Fibroblast of lung (primary cell): ENCODE measurements at places on chromosomes 2 and 18. TPM values are rescaled to one million over a fixed set of nuclear protein-coding genes. Genes with fewer than 3 reads are reported as not detected.

Gene G6PC2
- not detected in 2 replicates for total RNA-seq

Gene BOLL
- not detected in 2 replicates for total RNA-seq

Gene HAAO
- 2.8 and 4.1 TPM in 2 replicates for total RNA-seq

Gene ARMC9
- total RNA-seq: 60.4 and 153 TPM in 2 replicates

Gene NOSTRIN
- 0.50 TPM in 1 of 2 replicates, not detected in the other for total RNA-seq

Gene SOX11
- total RNA-seq: 0.99 and 2.1 TPM in 2 replicates

Gene TCF23
- total RNA-seq: under 0.01 TPM in 1 of 2 replicates, not detected in the other

Gene HNMT
- total RNA-seq: 139 and 163 TPM in 2 replicates

Gene RND3
- 559 and 1,405 TPM in 2 replicates for total RNA-seq

Gene LGALSL
- 2.8 and 3.1 TPM in 2 replicates for total RNA-seq

Gene TTC39C
- 32.0 and 32.6 TPM in 2 replicates for total RNA-seq

Gene GAL3ST2
- 0.17 TPM in 1 of 2 replicates, not detected in the other for total RNA-seq

Gene NTSR2
- under 0.01 TPM in 1 of 2 replicates, not detected in the other for total RNA-seq

Gene CEP76
- 8.1 and 8.5 TPM in 2 replicates for total RNA-seq

Gene UGT1A3
- not detected in 2 replicates for total RNA-seq

Gene SERPINB12
- not detected in 2 replicates for total RNA-seq
